ENCODE measurements at places on chromosomes 2 and 18.

- no peak for DNase-seq
Observed at GRCh38 chr2:232860593-232861241, 9.3 kb upstream of the SNORC start.

DNA sequence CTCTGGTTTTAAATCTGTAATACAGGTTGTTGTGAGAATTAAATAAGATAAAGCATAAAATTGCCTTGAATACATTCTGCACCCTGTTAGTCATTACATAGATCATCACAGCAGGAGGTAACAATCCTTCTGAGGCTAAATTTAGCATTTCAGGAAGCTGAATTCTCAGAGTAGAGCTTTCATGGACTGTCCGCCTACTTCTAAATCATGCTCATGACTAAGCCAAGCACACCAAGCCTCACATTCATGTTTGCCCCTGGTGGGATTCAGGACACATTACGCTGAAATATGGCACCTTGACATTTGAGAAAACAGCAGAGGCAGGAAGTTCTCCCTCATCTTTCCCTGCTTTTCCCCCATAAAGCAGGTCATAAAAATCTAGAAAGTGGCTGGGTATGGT is 16.6 kb upstream of the PIK3C3 start:
- DNase-seq = no peak

- DNase-seq = no peak
Observed at GRCh38 chr2:121038431-121038830, 246.6 kb downstream of the TFCP2L1 start.

- no peak for DNase-seq
Observed at GRCh38 chr2:116732322-116732721, 1082.2 kb upstream of the DDX18 start.

DNA sequence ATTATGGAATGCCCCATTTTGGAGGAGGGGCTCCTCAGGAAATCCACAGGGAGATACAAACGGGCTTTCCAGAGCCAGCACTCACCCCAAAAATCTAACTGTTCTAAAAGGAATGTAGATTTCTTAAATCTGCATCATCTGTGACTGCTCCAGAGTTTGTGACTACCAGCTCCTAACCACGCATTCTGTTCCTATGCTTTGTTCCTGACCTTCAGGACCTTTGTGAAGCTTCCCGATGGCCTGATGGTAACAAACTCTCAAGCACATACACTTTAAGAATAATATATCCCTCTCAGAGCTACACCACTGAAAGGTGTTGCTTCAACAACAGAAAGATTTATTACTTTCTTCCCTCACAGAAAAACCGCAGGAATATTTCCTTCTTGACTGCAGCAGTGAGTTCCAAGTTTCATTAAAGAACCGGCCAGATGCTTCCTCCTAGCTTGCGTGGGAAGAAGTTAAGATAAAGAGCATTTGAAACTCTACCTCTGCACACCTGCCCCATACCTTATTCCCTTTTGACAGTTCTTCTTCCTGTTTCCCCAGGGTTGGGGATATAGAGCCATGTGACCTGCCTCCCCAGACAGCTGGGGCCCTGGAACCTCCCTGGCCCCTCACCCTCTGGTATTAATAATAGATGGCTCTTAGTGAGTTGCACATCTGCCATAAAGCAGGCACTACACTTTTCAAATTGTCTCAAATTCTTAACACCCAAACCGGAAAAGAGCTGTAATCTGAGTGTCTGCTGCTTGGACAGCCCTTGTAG is 40.2 kb upstream of the EML4 start:
- no peak for DNase-seq

DNA sequence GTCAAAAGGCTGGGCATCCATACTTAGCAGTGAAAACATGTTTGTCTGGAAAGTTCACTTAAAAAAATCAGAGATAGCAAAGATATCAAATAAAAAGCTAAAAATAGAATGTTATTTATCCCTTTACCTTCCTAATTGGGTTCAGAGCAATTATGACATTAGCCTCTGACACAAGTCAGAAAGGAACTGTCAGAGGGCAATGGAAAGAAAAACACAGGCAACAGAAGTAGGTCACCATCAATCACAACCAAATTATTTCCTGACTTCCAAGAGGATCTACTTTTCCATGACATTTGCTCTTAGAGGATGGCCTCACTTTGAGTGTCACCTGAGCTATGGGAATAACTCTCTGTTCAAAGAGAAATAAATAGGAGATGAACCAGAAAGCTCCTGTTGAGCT is 27.5 kb downstream of the MYOM1 start:
- no peak for DNase-seq

- DNase-seq = no peak
Observed at GRCh38 chr2:71715951-71716696, 262.8 kb downstream of the DYSF start.

DNA sequence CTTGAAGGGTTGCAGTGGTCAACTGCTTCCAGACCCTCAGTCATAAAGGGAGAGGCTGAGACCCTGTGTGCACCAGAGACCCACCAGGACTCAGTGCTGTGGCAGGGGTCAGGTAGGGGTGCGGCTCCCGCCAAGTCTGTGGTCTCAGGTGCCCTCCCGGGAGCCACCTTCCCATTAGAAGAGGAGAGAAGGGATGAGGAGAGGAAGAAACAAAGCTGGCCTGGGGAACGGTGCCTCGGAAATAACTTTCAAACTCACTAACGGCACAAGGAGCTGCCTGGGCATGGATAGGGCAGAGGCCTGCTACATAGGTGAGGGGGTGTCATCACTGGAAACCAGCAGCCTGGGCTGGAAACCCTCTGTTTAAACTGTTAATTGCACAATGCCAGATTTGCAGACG is 84.9 kb downstream of the TPO start:
- DNase-seq = no peak

DNA sequence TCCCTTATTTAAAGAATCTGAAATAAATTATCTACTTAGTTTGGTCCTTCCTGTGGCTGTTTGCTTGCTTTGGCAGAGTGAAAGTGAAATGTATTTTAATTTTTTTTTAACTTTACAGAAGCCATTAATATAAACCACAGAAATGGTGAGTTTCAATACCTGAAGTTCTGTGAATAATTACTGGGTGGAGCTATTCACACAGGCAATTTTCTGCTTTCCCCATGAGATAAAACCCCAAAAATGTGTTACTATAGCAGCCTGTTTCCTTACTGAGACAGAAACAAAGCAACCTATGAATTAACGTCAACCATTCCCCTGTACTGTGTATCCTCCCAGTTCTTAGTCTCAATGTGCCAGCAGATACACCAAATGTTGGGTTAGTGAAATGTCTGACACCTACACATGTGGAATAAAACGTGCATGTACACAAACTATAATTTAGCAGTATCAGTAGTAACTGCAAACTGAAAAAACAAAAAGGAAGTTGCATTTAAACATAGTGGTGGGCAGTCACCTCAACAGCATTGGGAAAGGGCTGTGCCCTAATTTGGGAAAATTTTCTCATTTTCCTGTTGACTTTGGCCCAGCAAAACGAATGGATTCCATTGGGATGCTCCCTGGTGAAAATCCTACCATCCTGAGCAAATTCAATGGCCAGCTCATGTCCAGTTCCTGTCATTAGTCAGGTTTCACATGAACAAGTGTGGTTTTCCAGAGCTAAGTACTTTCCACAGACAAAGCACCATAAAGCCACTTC is 73.1 kb upstream of the RMDN2 start:
- no peak for DNase-seq

DNA sequence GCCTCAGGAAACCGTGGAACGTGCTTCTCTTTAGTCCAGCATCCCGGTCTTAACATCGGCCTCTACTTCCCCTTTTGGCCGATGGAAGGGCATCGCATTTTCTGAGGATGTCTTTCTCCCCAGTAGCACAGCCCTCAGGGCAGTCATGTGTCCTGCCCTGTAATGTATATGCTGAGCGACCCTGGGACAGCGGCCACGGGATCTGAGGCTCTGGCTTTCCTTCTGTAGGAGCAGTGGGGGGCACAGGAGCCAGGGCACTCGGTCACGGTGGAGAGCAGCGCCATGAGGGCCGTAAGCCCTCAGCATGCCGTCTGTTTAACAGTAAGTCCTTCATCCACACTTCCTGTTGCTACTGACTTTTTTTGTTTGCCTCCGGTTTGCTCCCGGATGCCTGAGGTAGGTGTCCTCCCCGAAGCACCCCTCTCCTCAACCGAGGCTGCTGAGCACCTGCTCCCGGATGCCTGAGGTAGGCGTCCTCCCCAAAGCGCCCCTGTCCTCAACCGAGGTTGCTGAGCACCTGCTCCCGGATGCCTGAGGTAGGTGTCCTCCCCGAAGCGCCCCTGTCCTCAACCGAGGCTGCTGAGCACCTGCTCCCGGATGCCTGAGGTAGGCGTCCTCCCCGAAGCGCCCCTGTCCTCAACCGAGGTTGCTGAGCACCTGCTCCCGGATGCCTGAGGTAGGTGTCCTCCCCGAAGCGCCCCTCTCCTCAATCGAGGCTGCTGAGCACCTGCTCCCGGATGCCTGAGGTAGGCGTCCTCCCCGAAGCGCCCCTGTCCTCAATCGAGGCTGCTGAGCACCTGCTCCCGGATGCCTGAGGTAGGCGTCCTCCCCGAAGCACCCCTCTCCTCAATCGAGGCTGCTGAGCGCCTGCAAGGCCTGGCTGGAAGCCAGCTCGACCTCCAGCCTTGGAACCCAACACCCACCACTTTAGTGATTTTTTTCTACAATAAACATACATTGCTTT is 169.3 kb downstream of the HDAC4 start:
- DNase-seq = no peak

DNA sequence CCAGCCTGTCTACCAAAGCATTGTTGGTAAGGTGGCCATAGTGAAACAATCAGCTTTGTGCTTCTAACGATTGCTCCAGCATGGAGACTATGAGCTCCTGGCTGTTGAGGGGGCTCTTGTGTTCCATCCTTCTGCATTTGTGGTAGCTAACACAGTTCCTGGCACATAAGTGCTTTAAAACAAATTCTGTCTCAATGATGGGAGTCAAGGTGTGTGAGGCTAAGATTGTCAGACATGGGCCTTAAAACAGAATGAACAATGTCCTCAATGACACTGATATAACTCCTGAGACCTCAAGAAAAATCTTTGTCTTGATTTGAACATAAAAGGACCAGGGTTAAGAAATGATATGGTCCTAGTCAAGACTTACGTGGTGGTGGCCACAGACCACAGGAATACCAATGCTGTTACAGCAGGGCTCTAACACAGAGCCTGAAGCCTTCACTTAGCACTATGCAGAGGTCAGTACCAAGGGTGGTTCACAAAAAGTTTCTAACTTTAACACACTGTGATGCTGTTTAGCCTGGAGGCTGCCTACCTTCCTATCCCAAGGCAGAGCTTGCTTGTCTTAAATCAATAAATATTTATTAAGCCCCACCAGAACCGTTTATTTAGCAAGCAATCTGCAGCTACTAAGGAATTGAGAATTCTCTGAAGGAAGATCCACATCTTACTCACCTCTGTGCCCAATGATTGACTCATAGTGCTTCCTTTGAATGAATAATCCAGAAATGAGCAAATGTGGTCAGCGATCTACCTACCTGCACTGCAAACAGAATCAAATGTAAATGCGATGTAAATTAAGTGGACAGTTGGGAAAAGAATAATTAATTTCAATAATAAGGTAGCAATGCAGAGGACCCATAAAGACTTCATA is 35.1 kb downstream of the EVA1A start:
- no peak for DNase-seq

Data from activated CD8-positive, alpha-beta memory T cell treated with anti-CD3 and anti-CD28 coated beads for 48 hours (primary cell).